CD4-positive, alpha-beta T cell treated with Interleukin-15 for 1 hour (primary cell): ENCODE measurements at places on chromosomes 12 and 14.

GRCh38 chr12:77998236-77998786 is 167.6 kb downstream of the NAV3 start:
- DNase-seq = no peak

- DNase-seq = no peak
Measured at GRCh38 chr12:58368001-58368400, 426.6 kb downstream of the ATP23 start.

- no peak for DNase-seq
Measured at GRCh38 chr12:70732287-70732686, 95.1 kb upstream of the PTPRB start.

DNA sequence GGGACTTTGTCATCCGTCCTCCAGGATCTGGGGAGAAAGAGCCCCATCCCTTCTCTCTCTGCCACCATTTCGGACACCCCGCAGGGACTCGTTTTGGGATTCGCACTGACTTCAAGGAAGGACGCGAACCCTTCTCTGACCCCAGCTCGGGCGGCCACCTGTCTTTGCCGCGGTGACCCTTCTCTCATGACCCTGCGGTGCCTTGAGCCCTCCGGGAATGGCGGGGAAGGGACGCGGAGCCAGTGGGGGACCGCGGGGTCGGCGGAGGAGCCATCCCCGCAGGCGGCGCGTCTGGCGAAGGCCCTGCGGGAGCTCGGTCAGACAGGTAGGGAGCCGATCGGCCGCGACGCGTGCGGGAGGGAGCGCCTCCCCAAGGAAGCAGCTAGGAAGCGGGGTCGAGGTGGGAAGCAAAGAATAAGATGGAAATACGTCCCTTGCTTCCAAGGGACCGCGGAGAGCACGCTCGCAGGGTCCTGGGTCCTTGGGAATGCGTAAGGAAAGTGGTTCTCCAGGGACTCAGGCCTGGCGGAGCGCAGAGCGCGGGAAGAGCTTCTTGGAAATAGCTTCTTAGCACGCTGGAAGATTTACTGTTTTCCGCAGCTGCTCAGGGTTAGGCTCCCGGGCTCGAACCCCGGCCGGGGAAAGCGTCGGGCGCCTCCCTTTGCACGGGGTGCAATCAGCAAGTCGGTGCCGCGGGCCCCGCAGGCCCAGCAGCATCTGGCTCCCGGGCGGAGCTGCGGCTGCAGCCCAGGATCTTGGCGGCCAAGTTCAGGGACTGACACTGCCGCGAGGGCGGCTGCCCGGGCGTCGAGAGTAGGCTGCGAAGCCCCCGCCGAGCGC is 457 bp downstream of the SOCS2 start:
- no peak for DNase-seq

DNA sequence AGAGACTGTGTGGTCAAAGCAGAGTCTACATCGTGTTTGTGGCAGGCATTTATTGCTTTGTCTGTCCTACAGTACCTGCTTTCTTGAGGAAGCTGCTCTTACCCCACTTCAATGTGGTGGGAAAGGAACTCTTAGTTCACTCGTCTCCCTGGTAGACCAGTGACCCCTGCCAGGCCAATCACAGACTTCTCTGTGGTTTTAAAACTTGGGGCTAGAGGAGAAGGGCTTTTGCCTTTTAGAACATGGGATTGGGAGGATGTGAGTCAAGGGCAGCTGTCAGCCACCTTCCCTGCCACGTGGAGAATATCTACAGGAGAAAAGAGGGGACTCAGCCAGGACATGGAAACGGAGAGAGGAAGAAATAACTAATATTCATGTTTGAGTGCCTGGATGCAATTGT is 36.8 kb upstream of the TMED10 start:
- no peak for DNase-seq

- no peak for DNase-seq
Measured at GRCh38 chr12:31019561-31019960, 54.1 kb upstream of the DDX11 start.

GRCh38 chr14:79630288-79630960 is 580.9 kb downstream of the DIO2 start:
- DNase-seq = no peak

GRCh38 chr12:116194935-116195431 is 82.5 kb downstream of the MED13L start:
- peak; percentile 71 for DNase-seq

DNA sequence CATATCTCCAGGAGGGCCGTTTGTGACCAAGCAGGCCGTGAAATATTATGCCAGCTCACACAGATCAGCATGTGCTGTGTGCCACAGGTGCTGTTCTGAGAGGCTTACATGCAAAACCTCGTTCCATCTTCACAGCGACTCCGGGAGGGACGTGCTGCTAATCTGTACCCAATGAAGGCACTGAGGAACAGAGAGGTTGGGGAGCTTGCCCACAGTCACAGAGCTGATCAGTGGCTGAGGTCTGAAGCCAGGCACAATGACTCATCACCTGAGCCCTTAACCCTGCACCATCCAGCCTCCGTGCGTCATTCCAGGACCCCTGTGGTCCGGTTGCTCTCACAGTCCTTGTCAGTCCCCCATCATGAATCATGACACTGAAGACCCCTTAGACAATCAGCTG is 66.7 kb downstream of the SLC6A12 start:
- DNase-seq = no peak

DNA sequence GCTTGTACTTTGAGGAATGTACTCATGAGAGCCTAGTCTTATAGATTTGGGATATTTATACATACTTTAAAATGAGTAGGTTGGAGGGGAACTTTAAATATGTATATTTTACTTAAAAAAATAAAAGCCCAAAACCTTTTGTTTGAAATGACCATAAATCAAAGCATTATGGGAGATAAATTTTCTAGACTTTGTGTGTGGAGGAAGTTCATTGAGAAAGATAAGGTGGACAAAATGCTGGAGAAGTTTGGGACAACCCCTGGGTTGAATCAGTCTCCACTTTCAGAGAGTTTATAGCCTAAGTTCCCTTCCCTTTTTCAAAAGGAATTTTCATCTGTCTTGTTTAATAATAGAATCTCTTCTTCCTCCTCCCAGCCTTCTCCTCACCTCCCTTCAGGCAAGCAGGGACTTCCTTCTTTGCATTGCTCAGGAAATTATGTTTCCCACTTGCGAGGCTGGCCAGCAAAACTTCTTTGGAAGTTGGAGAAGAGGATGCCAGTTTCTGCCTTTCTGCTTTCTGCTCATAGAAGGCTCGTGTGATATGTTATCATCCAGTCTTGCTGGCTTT is 54.2 kb downstream of the CHST11 start:
- DNase-seq = no peak

DNA sequence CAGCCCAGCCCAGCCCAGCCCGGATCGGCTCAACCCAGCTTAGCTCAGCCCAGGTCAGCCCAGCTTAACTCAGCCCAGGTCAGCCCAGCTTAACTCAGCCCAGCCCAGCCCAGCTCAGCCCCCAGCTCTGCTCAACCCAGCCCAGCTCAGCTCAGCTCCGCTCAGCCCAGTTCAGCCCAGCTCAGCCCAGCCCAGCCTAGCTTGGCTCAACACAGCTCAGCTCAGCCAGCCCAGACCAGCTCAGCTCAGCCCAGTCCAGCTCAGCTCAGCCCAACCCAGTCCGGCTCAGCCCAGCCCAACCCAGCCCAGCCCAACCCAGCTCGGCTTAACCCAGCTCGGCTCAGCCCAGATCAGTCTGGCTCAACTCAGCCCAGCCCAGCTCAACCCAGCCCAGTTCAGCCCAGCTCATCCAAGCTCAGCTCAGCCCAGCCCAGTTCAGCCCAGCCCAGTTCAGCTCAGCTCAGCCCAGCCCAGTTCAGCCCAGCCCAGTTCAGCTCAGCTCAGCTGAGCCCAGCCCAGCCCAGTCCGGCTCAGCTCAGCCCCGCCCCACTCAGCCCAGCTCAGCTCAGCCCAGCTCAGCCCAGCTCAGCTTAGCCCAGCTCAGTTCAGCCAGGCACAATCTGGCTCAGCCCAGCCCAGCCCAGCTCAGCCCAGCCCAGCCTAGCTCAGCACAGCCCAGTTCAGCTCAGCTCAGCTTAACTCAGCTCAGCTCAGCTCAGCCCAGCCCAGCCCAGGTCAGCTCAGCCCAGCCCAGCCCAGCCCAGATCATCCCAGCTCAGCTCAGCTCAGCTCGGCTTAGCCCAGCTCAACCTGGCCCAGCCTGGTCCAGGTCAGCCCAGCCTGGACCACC is 331.7 kb downstream of the TMEM121 start:
- peak; percentile 52 for DNase-seq

DNA sequence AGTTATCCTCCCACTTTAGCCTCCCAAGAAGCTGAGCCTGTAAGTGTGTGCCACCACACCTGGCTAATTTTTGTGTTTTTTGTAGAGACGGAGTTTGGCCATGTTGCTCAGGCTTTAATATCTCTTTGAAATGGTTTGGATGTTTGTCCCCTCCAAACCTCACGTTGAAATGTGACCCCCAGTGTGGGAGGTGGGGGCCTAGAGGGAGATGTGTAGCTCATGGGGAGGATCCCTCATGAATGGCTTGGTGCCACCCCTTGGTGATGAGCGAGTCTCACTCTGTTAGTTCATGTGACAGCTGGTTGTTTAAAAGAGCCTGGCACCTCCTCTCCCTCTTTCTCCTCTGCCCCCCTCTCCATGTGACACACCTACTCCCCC is 23.6 kb upstream of the TTC7B start:
- no peak for DNase-seq

DNA sequence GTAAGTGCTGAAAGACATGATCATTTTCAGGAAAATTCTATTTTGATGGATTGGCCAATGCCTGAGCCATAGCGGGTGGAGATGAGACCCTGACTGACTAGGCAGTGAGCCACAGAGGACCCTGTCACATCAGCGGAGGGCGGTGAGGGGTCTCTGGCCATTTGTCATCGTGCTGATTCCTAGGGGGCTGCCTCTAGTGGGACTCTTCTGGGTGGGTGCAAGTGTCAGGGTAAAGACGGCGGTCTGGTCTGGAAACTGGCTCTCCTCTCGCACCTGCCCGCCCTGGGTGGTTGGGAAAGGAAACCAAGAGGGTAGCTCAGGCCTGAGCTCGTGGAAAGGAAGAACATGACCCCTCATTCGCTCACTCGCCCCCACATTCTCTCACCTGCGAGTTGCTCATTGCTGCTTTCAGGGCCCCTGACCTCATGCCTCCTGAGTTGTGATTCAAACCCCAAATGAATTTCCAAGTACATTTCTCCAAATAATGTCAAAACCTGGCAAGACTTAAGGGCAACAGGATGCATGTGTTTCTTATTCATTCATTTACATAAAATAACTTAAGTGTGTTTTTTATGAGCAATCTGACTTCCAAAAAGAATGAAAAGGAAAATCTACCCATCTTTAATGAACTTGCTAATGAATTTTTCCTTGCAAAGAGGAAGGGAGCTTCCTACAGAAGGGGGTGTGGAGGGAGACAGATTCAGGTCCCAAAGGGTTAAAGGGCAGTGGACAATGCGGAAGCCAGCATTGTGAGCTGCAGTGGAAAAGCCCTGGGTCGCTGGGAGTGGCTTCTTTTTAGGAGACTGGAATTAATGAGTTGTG is 12.8 kb downstream of the MEG3 start:
- no peak for DNase-seq

DNA sequence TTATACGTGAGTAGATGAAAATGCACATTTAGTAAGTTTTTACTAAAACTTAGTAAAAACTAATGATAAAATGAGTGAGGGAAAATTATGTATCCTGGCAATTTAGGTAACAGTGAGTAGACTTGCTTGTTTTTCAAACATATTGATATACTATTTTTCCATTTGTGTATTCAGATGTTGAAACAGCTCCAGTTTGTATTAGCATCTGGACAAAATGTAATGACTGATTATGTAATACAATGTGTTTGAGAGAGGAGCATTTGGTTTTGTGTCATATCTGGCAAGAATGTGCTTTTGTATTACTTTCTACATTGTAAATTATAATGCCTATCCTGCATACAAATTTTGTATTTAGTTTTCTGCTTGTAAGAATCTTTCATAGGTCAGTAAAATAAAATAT is 5.6 kb downstream of the CNOT2 start:
- DNase-seq = no peak

DNA sequence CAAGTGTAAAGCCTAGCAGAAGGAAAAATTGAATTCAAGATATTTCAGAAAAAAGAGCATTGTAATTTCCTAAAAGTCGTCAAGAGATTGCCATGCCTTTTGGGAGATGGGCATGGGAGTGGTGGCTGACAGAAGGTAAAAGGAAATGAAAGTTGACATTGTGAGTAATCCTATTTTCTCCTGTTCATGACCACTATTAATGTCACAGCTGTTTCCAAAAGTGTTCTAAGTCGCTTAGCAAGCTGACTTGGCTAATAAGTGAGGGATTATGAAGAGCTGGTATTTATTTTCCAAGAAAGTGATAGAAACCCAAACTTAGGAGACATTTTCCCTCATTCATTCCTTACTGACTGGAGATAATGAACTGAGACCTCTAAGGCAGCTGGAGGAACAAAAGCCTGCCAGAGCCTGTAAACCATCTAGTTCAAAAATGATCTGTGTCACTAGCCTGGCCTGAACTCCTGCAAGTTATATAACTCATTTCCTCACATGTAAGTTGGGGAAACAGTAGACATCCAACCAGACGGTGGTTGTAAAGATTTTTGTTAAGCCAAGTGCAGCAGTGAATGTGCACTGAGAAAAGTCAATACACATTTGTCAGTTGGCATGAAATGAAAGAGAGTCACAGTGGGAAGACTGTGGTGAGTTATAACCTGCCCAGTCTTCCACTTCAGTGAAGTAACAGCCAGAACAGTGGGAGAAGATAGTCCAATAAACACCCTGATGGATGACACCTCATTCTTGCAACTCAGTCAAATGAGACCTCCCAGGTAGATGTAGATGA is 75.8 kb downstream of the DIO2 start:
- no peak for DNase-seq

GRCh38 chr14:88554457-88555286 is at the start of gene PTPN21:
PTPN21 (minus strand) TSS chr14:88555007; CDS start chr14:88550417, 4,590 bp downstream.
- no peak for DNase-seq

- no peak for DNase-seq
Measured at GRCh38 chr12:92943482-92944250, 14.6 kb upstream of the EEA1 start.

GRCh38 chr14:75454963-75455546 is 27.2 kb downstream of the JDP2 start:
- no peak for DNase-seq

DNA sequence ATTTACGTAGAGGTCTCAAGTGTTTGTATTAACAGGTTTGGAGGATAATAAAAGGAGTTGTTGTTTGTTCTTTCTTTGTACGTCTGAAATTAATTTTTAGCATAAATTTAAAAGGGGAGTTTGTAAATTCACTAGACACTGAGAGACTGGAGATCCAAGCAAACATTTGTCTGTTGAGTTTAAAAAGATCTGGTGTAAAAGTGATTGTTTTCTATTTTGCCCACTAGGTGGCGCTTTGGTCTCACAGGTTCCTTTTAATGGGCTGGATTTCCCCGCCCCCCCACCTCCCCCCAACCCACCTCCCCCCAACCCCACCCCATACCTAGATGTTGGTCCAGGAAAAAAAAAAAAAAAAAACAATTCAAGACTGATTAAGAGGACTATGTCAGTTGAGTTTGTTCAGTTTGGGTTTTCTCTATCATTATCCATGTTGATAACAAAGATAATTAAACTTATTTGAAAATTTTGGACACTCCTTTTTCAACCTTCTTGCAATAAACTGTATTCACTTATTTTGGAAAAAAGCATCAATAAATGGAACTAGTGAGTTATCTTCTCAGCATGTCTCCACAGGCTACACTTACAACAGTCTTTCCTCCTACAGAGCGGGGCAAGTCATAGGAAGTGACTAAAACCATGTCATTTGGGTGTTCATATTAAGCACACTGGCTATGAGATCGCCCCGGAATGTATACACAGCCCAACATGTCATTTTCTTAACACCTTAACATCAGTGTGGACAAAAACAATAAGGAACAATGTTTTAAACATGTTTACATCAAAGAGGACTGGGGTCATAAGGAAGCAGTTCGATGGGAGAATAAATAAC is 841.1 kb downstream of the NRXN3 start:
- DNase-seq = no peak
